ENCODE measurements at places on chromosomes 1 and 21. TPM values are rescaled to one million over a fixed set of nuclear protein-coding genes. Genes with fewer than 3 reads are reported as not detected.
A peak's percentile ranks its signal among the peaks of the same experiment; 100 is the strongest.

- peaks cover 32% of the 10 kb centered on the region for H3K4me1 ChIP-seq
- H3K27me3 ChIP-seq: no peaks in the 10 kb centered on the region
- no peaks in the 10 kb centered on the region for H3K36me3 ChIP-seq
- no peak overlapping the region for H3K4me3 ChIP-seq
- no peak for DNase-seq
- H3K27ac ChIP-seq: no peak overlapping the region
Measured at GRCh38 chr1:201881617-201882016, 7.1 kb upstream of the SHISA4 start.

DNA sequence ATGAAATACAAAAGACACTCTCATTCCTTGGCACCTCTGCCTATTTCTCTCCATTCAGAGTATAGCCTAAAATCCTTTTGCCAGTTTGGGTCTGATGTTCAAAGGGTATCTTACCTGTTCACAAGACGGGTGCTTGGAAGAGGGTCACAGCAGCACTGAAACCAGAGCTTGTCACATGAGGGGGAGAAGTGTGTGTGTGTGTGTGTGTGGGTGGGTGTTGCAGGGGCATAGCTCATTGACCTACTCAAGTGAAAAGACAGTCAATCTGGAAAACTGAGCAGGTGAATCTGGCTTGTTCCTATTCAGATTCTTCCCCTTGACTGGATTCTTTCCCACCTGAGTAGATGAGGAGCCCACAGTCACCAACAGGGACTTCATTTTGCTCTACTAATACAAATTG is 63.9 kb downstream of the KCTD3 start:
- H3K27me3 ChIP-seq: no peaks in the 10 kb centered on the region
- H3K27ac ChIP-seq: no peak overlapping the region
- no peaks in the 10 kb centered on the region for H3K36me3 ChIP-seq

DNA sequence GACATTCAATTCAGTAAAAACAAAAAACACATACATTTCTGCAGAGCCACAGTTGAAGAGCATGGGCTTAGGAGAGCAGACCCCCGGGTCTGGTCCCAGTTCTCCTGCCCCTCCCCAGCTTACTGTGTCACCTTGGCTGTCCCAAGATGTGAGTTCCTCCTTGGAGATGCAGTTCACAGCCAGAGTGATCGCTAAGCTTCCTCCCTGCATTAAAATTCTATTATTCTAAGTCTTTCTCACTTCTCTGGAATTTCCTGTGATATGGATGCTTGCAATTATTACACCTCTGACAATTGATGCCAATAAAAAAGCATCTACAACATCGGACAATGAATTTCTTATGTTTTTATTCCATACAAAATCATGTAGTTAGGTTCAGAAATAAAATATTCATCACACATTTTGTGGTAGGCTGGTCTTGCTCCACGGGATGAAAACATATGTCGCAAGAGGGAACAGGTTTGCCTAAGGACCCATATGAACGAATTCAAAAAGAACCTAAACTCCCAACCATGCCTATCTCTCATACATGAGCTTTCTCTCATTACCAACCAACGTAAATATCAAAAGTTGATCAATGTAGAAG is 328.5 kb upstream of the RUNX1 start:
- peak; percentile 15 for DNase-seq
- no peak overlapping the region for H3K4me3 ChIP-seq
- H3K27ac ChIP-seq: no peak overlapping the region
- no peaks in the 10 kb centered on the region for H3K36me3 ChIP-seq
- peaks cover 38% of the 10 kb centered on the region for H3K4me1 ChIP-seq

The PRAMEF7 gene
- total RNA-seq: not detected

DNA sequence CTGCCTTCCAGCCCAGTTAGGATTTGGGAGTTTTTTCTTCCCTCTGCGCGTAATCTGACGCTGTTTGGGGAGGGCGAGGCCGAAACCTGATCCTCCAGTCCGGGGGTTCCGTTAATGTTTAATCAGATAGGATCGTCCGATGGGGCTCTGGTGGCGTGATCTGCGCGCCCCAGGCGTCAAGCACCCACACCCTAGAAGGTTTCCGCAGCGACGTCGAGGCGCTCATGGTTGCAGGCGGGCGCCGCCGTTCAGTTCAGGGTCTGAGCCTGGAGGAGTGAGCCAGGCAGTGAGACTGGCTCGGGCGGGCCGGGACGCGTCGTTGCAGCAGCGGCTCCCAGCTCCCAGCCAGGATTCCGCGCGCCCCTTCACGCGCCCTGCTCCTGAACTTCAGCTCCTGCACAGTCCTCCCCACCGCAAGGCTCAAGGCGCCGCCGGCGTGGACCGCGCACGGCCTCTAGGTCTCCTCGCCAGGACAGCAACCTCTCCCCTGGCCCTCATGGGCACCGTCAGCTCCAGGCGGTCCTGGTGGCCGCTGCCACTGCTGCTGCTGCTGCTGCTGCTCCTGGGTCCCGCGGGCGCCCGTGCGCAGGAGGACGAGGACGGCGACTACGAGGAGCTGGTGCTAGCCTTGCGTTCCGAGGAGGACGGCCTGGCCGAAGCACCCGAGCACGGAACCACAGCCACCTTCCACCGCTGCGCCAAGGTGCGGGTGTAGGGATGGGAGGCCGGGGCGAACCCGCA is at the start of gene PCSK9:
Gene PCSK9 (plus strand): TSS at position 207 of the 741 bp plus-strand sequence. CDS start 290 bp downstream, at position 497.
- peak; percentile 45 for DNase-seq
- peaks cover 76% of the 10 kb centered on the region for H3K27me3 ChIP-seq
- H3K4me1 ChIP-seq: no peaks in the 10 kb centered on the region
- no peak within 1 kb of the TSS for H3K27ac ChIP-seq
- peak within 1 kb of the TSS; percentile 31 for H3K4me3 ChIP-seq

DNA sequence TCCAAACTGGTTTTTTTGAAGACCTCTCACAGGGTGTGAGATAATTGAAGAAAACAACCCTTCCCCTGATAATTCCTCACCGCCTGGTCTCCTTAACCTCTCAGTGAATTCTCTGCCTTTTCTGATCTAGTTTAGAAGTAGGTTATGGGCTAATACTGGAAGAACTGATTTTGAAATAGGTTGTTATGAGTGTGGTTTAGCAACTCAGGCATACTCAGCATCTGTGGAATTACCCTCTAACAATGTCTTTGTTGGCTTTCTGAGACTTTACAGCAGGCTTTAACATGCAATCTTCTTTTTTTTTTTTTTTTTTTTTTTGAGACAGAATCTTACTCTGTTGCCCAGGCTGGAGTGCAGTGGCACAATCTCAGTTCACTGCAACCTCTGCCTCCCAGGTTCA is 10.3 kb upstream of the PLD5 start:
- H3K27me3 ChIP-seq: no peaks in the 10 kb centered on the region
- no peaks in the 10 kb centered on the region for H3K36me3 ChIP-seq
- no peak overlapping the region for H3K27ac ChIP-seq
- H3K4me3 ChIP-seq: no peak overlapping the region
- H3K4me1 ChIP-seq: no peaks in the 10 kb centered on the region
- no peak for DNase-seq

DNA sequence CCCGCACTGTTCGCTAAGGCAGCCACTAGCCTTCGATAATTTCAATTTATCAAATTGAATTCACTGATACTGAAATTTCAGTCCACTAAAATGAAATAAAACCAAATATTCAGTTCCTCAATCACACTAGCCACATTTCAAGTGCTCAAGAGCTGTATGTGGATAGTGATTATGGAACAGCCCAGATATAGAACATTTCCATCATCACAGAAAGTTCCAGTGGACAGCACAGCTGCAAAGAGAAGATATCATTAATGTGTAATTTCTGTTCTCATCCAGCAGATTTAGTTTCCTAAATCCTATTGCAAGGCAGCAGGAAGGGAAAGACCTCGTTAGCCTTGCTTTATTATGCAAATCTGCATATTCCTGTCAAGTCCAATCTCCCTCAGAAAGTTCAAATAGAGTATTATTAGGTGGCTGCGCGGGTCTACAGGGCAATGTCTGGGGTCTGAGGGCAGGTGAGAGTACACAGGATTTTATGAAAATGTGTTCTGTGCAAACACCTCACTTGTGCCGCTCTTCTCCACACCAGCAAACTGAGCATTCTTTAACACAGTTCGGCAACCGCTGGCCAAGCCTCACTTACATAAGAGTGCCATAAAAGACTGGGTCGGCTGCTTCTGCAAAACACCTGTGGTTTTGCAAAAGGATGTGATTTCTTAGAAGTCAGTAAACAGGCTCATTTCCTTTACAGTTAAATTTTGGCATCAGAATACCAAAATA is 22.4 kb downstream of the CAPZB start:
- H3K4me3 ChIP-seq: no peak overlapping the region
- no peak overlapping the region for H3K27ac ChIP-seq
- no peak for DNase-seq

DNA sequence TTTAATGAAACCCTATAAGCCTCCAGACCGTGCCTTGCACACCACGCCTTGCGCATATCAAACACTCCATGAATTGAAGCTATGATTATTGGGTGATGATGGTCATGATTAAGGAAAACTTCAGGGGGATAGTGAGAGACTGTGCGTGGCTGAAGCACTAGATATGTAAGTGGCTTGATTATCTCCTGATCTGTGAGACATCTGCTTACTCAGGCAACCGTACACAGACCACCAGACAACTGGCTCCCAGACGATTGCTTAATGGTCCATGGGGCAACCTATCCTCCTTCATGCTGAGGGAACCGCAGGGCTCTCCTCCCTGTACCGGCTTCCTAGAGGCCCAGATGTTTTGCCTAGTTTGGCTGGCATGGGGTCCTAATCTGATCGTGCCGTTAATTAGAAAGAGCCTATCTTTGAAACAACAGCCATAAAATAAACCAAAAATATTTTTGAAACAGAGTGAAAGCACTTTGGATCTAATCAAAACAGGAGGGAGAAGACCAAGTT is 51.6 kb downstream of the IRF2BP2 start:
- H3K36me3 ChIP-seq: no peaks in the 10 kb centered on the region
- peak; percentile 30 for DNase-seq
- no peak overlapping the region for H3K27ac ChIP-seq
- H3K27me3 ChIP-seq: no peaks in the 10 kb centered on the region

The LUZP1 gene
- total RNA-seq: 28.1 TPM

DNA sequence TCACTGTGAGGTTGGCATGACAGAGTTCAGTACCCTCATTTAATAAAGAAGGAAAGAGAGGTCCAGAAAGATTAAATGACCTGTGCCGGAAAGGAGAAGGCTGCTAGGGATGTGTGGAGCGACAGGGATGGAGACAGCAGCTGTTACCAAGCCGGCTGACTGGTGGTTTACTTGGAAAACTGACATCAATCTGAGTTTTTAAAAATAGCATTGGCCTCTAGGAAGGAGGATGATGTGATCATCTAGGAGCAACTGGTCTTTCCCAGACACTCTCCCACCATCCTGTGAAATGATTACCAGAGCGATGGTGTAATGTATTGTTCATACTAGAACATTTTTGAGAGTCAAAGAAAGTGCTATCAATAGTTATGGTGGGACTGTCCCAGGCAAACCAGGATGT is 154.4 kb downstream of the ZSCAN20 start:
- H3K4me3 ChIP-seq: no peak overlapping the region
- no peak for DNase-seq
- H3K4me1 ChIP-seq: peaks cover 4% of the 10 kb centered on the region
- no peaks in the 10 kb centered on the region for H3K36me3 ChIP-seq
- no peak overlapping the region for H3K27ac ChIP-seq

All from GM23248 (cell line).